ENCODE measurements at places on chromosomes 5 and 9.

GRCh38 chr9:19493174-19493811, 84.5 kb downstream of the ACER2 start:
- DNase-seq, result peak; percentile 84

- no peak for DNase-seq
These were observed 14.4 kb downstream of the NEK6 start for GRCh38 chr9:124272118-124272517.

DNA sequence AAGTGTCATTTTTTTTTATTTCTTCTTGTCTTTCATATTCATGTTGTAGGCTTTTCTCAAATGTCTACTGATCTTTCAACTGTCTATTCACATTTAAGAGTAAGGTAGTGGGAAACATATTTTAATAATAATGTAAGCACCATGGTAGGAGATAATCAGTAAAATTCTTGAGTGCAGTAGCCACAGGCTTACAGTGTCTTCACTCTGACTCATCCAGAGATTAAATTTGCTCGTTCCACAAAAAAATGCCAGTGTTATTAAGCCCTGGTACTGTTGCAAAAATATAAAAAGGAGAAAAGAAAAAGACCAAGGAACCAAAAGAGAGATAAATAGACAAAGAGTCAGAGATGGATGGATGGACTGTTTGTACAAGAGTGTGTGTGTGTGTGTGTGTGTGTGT, 43.0 kb downstream of the PARP8 start:
- no peak for DNase-seq

- no peak for DNase-seq
These were observed 5.0 kb upstream of the TEX48 start for GRCh38 chr9:114687034-114687433.

DNA sequence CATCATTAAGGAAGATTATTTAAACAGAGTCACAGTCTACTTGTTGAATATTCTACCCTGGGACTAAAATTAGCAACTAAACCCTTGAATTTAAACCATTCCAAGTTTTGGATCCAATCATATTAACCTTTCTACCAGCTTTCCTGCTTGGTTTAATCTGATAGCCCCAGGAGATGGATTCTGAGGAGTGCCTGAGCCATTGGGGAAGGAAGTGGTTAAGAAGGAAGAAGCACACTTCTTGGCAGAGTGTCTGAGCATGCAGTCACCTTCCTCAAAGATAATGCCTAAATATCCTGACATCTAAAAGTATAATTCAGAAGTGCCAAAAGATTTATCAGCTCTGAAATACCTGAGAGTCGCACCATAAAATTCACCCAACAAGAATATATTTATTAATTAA, 74.1 kb upstream of the SNCAIP start:
- DNase-seq, result no peak

DNA sequence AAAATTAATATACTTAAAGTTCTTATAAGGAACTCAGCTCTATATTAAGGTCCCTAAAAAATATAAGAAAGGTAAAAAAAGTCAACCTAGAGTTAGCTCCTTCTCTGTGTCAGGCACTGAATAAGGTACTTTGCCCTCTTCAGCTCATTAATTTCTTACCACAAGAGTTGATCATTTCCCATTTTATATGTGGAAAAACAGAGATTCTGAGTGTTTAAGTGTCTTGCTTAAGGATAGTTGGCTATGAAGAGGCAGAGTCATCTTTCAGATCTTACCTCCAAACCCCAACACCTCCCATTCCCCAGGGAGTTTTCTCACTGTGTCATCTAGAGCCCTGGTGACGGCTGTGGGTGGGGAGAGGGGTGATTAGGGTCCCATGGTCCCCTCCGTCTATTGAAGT, 40.6 kb downstream of the INSYN2B start:
- DNase-seq, result no peak

- DNase-seq, result no peak
These were observed 11.5 kb downstream of the LARP1 start for GRCh38 chr5:154766558-154767281.

GRCh38 chr5:56142614-56143372, 90.3 kb downstream of the ANKRD55 start:
- DNase-seq, result no peak

GRCh38 chr5:160385496-160385895, 14.4 kb downstream of the FAM200C start:
- no peak for DNase-seq

- no peak for DNase-seq
These were observed 132.7 kb downstream of the TSSK1B start for GRCh38 chr5:113302120-113302519.

Data from posterior cingulate gyrus (tissue), 11 donors.